ENCODE measurements at places on chromosomes 1 and 21.

GRCh38 chr1:24878775-24879742 lies 51.0 kb downstream of the RUNX3 start:
- DNase-seq, result no peak

GRCh38 chr1:40122855-40123254 lies 25.8 kb upstream of the PPT1 start:
- DNase-seq, result no peak

GRCh38 chr1:119964673-119965363 lies 68.5 kb upstream of the ADAM30 start:
- DNase-seq, result no peak

DNA sequence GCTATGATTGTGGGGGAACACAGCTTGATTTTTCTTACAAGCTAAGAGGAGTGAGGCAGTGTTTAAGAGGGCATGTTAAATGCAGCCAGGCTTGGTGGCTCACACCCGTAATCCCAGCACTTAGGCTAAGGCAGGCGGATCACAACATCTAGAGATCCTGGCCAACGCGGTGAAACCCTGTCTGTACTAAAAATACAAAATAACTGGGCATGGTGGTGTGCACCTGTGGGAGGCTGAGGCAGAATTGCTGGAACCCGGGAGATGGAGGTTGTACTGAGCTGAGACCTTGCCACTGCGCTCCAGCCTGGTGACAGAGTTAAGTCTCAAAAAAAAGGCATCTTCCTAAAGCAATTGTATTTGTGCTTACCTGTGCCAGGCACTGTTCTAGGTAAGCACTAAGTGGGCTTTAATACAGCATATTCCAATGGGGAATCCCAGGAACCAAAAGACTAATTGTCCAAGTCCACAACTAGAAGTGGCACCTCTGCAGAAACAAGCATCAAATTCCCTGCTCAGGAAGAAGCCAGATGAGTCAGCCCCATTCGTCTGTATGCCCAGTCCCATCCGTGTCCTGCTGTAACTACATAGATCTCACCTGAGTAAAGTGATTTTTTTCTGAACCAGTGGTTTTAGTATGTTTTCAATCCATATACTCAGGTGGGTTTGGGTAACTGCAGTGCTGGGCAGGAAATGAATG lies 4.6 kb downstream of the RCC1 start:
- DNase-seq, result no peak

DNA sequence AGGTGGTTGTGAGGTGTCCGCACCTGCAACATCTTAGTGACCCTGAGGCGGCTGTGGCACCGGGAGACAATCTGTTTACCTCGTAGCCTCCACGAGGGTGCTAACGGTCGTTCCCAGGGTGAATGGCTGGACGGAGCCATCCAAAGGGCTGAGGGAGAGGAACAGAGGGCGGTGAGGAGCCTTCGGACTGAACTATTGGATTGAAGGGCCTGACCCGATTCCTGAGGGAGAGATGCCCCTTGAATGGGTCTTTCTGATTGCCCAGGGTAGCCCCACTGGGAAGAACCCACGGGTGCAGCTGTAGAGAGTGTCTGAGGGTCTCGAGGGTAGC lies 2.3 kb downstream of the NR5A2 start:
- DNase-seq, result no peak

- DNase-seq, result no peak
Observed at GRCh38 chr1:59183749-59184317, 113.1 kb upstream of the FGGY start.

GRCh38 chr1:110472546-110472945 lies 21.6 kb downstream of the PROK1 start:
- no peak for DNase-seq

GRCh38 chr1:39272027-39272797 lies 67.7 kb downstream of the MACF1 start:
- no peak for DNase-seq

DNA sequence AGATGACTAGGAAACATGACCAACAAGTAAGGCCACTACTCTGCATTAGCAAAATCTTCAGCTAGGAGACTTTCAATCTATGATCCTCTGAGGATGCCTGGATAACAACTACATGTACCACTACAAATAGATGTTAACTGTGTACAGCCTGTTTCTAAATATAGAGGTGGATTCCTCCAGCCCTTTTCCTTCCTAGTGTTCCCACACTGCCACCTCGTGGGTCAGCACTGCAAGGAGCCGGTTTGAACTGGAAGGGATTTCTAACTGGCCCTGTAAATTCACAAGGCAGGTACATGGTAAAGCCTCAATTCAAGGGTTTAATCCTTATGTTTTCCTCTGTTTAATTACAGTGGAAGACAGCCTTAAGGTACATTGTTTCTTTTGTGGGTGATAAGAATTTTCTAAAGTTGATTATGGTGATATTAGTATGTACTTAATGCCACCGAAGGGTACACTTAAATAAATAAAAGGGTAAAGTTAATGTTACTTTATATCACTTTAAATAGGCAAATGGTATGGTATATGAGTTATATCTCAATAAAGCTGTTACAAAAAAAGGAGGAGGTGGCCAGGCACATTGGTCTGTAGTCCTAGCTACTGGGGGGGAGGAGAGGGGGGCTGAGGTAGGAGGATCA lies 14.4 kb downstream of the SMYD3 start:
- DNase-seq, result no peak

DNA sequence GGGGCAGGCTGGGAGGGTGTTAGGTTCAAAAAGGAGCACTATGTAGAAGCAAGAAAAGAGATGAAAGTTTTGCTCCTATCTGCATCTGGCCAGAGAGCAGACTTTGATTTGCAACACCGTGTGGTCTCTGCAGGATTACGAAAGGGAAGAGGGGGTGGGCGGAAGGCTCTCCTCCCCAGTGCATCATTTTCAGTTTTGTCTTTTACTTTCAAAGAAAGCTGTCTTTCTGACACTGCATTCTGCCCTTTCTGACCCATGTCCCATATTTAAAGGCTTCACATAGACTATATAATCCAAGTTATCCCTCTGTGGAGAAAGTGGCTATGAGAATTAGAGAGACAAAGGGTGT lies 126.5 kb downstream of the RHOU start:
- no peak for DNase-seq

GRCh38 chr1:43590388-43590925 lies 59.5 kb upstream of the KDM4A start:
- no peak for DNase-seq

- DNase-seq, result no peak
Observed at GRCh38 chr1:228178737-228179684, 13.4 kb downstream of the IBA57 start.

DNA sequence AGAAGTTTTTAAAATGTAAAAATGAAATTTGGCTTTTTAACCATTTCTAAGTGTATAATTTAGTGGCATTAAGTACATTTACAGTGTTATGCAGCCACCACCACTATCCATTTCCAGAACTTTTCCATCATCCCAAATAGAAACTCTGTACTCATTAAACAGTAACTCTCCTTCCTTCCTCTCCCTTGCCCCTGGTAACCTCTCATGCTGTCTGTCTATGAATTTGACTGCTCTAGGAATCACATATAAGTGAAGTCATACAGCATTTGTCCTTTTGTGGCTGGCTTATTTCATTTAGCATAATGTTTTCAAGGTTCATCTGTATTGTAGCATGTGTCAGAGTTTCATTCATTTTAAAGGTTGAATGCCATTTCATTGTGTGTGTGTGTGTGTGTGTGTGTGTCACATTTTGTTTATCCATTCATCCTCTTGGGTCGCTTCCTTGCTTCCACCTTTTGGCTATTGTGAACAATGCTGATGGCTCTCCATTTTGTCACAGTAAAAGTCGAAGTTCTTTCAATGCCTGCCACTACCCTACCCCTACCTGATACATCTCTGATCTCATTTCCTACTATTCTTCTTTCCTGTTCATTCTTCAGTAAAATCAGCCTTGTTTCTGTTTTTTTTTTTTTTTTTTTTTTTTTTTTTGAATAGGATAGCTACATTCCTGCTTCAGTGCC lies 45.3 kb downstream of the F3 start:
- no peak for DNase-seq

GRCh38 chr1:177190308-177190970 lies 19.7 kb downstream of the BRINP2 start:
- no peak for DNase-seq

- no peak for DNase-seq
Observed at GRCh38 chr1:4894566-4894965, 240.2 kb downstream of the AJAP1 start.

- DNase-seq, result no peak
Observed at GRCh38 chr1:10917513-10918454, 94.7 kb upstream of the TARDBP start.

- no peak for DNase-seq
Observed at GRCh38 chr1:84944767-84945486, 51.9 kb upstream of the LPAR3 start.

DNA sequence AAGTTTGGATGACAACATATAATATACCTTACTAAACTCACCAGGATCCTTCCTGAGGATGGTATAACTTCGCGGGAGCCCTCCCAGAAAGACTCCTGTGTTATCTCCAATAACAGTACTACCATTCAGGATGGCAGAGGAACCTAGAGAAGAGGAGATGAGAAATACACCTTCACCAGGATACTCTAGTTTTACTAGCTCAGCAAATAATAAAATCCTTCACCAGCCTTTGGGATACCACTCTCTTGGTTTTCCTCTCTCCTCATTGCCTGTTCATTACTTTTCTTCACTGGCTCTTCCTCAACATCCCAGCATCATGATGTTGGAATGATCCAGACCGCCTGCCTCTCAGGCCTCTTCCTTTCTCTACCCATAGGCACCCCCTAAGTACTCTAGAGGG lies 336.6 kb downstream of the USH2A start:
- no peak for DNase-seq

DNA sequence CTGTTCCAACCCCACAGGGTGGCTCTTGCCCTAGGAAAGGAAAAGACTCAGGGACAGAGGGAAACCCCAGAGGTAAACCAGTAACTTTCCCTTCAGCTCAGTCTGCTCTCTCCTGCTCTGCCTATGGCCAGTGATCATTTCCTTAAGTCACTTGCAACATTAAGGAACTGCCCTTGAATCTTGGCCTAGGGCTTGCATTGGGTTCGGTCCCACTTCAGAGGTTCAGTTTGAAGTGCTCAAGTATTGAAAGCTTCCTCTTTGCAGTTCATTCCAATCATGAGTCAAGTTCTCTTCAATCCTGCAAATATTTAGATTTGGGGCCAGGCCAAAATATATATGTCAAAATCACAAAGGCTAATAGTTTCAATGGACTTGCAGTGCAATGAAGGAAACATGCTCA lies 97.7 kb upstream of the IRF2BP2 start:
- DNase-seq, result no peak

DNA sequence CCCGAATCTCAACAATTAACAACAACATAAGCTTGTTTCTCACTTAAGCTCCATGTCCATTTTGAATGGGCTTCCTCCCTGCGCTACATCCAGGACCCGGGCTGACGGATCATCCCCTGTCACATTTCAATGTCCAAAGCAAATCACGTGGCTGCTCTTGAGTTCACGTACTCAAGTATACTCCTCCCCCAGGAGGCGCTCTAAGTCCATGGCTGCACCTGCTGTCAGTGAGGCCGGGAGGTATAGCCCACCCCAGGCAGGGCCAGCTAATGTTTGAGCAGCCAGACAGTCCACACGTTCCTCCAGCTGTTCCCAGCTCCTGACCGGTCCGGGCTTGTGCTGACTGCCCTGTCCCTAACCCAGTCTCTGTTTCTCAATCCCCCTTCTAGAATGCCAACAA lies 220.8 kb downstream of the SLC35F3 start:
- DNase-seq, result peak; percentile 33

Measured in stimulated activated CD4-positive, alpha-beta T cell treated with anti-CD3 and anti-CD28 coated beads, Interleukin-12 subunit alpha, Interleukin-12 subunit beta, amount 100 ng/mL, for 24 hours (primary cell).